Substantia nigra (tissue), 51 donors: ENCODE measurements at places on chromosomes 13 and 19.

DNA sequence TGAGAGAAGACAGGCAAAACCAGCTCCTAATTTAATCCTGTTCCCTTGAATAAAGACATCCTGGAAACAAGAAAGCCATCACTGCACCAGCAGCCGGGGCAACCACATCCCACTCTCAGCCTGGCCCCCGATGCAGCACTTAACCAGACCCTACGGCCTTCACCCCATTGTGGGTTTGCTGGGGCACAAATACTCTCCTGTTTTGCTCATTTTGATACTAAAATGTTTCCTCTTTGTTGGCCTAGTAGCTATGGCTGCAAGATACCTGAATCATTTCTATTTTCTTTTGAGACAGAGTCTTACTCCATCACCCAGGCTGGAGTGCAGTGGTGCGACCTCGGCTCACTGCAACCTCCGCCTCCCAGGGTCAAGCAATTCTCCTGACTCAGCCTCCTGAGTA lies 28.4 kb downstream of the ANKRD27 start:
- DNase-seq: no peak

- no peak for DNase-seq
Measured at GRCh38 chr19:14383661-14384555, 2.7 kb downstream of the ADGRE5 start.

GRCh38 chr13:46295491-46296114 lies 83.9 kb downstream of the LRRC63 start:
- no peak for DNase-seq

GRCh38 chr19:27742041-27742440 lies 1470.9 kb downstream of the UQCRFS1 start:
- no peak for DNase-seq

DNA sequence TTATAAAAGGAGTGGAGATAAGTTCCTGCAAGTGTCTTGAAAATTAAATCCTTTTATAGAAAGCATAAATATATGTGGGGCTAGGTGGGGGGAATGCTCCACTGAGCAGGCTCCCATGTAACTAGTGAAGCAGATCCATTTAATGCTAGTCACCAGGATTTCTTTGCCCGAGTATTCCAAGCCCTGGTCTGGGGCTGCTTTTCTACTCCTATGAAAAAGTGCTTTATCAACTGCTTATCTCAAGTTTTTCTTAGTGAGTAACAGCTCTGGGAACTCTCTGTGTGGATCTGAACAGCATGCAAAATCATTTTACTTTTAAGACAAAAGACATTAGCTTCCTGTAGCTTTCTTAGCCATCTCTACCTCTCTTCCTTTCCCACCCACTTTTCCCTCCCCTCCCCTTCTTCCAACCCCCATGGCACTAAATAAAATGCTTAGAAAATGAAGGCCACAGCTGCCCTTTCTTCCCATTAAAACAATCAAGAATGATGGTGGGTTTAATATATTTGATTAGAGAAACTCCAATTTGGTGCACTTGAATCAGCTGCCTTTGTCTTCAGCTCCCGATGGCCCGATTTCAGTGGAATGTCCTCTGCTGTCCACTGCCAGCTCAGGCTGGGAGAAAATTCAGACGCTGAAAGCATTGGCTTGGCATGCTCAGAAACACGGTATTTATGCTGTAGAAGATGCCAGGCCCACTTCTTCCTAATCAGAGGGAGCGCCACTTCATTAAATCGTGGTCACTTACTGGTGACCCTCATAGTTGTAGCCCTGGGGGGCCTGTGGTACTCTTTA lies 475.1 kb downstream of the FOXO1 start:
- peak; percentile 9 for DNase-seq

DNA sequence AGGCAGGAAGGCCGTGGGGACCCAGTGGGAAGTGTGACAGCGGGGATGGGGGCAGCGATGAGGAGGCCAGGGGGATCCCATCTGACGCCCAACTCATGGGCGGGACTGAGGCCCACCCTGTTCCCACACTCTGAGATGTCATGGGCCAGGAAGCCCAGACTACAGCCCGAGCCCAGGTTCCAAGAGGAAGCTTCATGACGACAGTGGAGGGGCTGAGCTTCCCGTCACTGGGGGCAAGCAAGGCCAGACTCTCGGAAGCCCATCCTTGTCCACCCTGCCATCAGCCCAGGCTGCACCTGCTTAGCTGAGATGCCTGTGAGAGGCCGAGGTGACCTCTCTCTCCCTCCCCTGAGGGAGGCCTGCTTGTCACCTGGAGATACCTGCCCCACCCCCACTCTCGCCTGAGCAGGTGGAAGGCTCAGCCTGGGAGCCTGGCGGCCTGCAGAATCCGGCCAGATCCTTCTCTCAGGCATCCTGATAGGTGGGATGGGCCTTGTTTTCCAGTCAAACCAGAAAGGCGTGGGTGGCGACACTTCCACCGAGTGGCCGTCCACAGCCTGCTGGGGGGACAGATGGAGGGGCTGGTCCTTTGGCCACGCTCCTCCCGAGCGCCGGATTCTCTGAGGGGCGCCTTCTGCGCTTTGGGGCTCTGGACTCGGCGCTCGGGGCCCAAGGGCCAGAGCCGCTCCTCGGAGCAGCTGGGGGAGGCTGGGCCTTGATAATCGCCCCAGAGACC lies 4.8 kb downstream of the ZBTB7A start:
- no peak for DNase-seq

DNA sequence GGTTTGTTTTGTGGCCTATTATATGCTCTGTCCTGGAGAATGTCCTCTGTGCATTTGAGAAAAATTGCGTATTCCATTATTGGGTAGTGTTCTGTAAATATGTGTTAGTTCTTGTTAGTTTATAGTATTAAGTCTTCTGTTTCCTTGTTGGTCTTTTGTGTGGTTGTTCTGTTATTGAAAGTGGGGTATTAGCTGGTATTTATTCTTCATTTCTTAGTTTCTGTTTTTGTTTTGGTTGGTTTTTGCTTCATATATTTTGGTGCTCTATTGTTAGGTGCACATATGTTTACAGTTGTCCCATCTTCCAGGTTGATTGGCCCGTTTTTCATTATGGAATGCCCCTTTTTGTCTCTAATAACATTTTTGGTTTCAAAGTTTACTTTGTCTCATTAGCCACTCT lies 77.3 kb downstream of the DNAJC15 start:
- no peak for DNase-seq

- no peak for DNase-seq
Measured at GRCh38 chr13:101390461-101390860, 25.8 kb downstream of the NALCN start.

DNA sequence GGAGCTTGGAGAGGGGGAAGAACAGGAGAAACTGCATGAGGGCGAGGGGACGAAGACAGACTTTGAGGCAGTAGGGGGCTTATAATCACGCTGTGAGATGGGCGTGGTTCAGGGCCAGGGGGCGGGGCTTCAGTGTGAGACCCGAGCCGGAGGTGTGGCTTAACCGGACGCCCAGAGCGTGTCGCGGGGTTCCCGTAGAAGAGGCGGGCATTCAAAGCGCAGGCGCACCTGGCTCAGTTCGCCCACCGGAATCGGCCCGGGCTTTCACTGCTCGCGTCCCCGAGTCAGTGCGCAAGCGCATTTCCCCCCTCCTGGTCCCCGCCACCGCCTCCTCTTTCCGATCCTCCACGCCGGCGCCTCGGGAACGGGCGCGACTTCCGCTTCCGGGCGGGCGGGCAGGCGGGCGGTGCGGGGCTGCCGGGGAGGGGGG lies 225 bp upstream of the ZNF865 start:
- peak; percentile 94 for DNase-seq

DNA sequence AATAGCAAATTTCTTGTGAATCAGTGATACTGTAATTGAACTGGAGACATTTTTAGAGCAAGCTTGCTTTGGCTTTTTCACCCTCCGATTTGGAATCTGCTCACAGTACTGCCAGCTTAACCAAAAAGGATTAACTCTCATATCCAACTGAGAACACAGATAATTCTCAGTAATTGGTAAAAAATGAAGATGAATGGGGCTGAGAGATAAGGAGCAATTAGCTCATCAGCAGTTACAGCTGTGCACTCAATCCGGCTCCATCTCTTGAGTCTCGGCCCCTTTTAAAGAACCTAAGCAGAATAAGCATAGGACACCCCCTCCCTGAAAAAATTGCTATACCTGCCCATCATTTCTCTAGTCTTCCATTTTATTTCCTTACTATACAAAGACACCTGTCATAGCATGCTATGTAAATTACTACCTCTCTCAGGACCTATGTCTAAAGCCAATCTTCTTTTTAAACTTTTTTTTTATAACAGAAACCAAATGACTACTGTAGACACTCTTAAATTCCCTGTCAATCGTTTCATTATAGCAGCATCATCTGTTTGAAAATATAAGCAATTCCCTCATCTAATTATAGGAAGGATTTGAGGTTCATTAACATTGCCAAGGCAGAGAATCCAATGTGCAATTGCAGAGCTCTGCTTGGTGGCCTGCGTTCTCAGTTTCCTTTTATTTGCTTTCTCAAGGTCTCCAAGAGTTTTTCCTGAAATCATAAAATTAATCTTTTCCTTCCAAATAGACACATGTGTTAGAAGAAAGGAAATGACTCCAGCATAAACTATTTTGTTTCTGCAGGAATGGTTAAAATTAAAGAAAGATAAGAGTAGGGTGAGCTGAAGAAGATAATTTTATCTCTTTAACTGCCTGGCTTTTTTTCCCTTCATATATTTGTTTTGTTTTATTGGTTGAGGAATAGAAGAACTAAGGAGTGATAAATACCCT lies 242.1 kb downstream of the DACH1 start:
- no peak for DNase-seq

- DNase-seq: no peak
Measured at GRCh38 chr13:49097374-49097773, 121.7 kb downstream of the FNDC3A start.

DNA sequence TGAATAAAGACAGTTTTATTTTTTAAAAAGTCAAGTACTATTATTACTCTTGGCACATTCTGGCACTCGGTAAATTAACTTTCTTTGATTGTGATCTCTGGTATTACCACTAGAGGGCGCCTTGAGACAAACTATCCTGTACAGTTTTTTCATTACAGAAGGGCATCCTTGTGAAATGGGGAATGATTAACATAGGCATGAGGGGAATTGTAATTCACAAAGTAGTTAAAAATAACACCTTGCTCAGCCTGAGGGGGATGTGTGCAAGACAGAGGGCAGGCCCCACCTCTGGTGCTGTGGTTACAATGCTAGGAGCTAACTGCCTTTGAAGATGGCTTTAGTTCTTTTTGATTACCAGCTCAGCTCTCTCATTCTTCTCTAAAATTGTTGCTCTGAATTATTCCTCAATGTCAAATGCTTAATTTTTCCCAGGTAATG lies 24.2 kb upstream of the C1QTNF9B start:
- no peak for DNase-seq

DNA sequence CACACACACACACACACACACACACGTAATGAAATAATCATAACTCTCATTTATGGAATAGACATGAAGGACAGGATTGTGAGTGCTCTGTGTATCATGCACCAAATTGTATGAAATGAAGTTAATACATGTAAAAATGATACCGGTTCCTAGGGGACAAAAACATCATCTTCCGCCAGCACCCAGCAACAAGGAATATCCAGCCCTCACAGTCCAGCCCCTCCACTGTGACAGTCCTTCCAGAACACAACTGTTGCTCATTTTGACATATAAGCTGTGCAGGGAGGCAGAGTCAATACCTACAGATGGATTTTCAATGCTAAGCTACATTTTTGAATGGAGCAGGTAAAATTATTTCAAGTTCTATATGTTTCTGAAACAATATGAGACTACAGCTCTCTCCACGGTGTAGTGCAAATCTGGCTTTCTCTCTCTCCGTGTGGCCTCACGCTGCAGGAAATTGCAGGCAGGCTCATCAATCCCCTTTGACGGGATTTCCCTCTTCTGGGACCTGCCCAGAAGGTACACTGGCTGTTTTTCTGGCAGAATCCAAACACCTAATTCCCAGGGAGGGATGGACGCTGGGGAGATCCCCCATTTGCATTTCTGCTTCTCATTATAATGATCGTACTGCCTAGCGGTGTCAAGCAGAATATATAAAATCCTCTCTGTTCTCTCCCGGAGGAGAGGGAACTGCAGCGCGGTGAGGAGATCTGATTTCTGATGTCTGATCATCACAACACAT lies 494.0 kb downstream of the LIG4 start:
- DNase-seq: no peak

GRCh38 chr13:67136157-67136556 lies 94.0 kb downstream of the PCDH9 start:
- DNase-seq: no peak

GRCh38 chr19:2015608-2015950 lies at the start of gene BTBD2:
Gene BTBD2 (minus strand): TSS chr19:2015714. CDS start chr19:2015703, 11 bp downstream.
- peak; percentile 67 for DNase-seq

GRCh38 chr13:88376760-88377388 lies 705.7 kb downstream of the SLITRK5 start:
- no peak for DNase-seq

DNA sequence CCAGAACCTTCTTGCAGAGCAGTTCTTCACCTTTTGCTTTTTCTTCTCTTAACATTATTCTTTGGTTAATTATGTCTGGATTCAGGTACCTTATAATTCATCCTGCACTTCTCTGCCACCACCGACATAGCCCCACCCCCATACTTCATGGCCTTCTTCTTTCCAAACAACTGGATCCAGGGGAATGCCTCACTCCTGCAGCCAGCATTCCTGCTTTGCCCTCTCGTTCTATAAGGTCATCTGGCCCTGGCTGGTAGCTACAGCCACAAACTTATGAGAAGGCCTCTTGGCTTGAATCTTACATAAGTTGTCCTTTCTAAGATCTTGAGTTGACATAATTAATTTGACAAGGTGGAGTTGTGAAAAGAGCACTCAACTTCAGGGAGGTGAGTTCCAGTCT lies 84.1 kb upstream of the FRY start:
- DNase-seq: no peak

DNA sequence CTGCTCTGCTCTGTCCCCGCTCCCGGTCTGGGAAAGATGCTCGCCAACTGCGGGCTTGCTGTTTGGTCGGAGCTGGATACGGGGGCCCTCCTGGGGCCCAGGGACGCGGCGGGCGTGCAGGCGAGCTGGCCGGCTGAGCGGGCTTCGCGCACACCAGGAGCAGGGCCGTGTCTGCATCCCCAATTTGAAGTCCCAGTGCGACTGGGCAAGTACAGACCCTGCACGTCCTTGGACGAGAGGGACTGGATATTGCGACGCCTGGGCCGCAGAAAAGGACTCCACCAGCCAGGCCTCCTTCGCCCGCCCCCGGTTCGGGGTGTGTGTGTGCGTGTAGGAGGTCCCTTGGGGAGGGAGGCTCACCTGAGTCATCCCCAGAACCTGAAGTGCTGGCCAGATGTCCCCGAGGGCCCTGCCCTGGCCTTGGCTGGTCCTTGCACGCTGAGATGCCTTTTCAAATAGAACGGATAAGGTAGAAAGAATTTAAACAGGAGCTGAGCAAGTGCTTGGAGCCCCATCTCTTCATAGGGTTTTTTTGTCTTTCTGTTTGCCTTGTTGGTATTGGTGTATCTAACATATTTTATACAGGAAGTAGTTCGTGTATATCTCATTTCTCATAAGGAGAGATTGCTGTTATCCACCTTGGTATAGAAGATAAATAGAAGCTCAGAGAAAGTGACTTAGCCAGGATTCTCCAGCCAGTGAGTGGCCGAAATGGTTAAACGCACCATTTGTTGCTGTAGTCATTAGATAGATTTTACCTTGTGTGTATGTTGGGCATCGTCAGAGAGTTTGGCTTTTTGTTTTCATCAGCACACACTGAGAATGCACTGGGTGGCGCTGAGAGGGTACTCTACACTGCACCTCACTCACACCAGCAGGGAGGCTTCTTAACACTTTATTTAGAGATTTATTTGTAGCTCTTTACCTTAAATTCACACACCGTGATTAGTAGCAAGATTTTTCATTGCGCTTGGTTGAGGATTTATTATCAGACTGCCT lies 1.1 kb downstream of the NAXD start:
- DNase-seq: no peak
